Adrenal gland (tissue), 19 donors: ENCODE measurements at places on chromosomes 2 and 18. TPM values are rescaled to one million over a fixed set of nuclear protein-coding genes. Genes with fewer than 3 reads are reported as not detected.
A peak's percentile ranks its signal among the peaks of the same experiment; 100 is the strongest.

- H3K27ac ChIP-seq, result no peak overlapping the region
- DNase-seq, result no peak
- H3K4me1 ChIP-seq, result no peaks in the 10 kb centered on the region
- H3K36me3 ChIP-seq, result no peaks in the 10 kb centered on the region
- no peaks in the 10 kb centered on the region for H3K27me3 ChIP-seq
- no peak overlapping the region for H3K4me3 ChIP-seq
Observed at GRCh38 chr18:75638223-75638775, 210.8 kb upstream of the SMIM21 start.

DNA sequence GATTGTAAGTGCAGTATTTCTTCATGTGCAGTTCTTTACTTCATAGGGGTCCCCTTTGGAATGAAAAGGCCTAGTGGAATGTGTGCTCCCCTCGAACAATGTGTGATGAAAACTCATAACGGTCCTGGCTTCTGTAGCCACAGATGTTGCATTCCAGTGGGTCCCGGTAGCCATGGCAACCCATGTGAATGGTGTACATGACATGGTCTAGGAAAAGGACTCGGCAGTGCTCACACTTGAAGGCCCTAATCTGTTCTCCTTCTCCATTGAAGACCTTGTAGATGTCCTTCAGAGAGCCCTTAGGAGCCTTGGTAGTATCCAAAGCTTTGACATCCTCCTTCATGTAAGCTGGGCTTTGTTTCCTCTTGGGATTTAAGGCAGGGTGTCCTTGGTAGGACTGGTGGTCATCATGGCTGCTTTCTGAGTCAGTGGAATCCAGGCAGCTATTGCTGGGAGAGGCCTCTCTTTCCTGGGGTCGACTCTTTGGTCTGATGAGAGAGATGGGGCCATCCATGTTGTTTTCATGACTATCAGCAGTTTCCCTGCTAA, 144.0 kb downstream of the IKZF2 start:
- no peaks in the 10 kb centered on the region for H3K27me3 ChIP-seq
- no peaks in the 10 kb centered on the region for H3K4me1 ChIP-seq
- H3K4me3 ChIP-seq, result no peak overlapping the region
- DNase-seq, result no peak

- peaks cover 80% of the 10 kb centered on the region for H3K36me3 ChIP-seq
- no peaks in the 10 kb centered on the region for H3K4me1 ChIP-seq
- DNase-seq, result no peak
- H3K4me3 ChIP-seq, result no peak overlapping the region
- H3K27me3 ChIP-seq, result no peaks in the 10 kb centered on the region
- H3K27ac ChIP-seq, result no peak overlapping the region
Observed at GRCh38 chr18:45940724-45941123, 26.4 kb downstream of the EPG5 start.

- no peaks in the 10 kb centered on the region for H3K36me3 ChIP-seq
- no peaks in the 10 kb centered on the region for H3K27me3 ChIP-seq
- DNase-seq, result no peak
- H3K27ac ChIP-seq, result no peak overlapping the region
- no peak overlapping the region for H3K4me3 ChIP-seq
- no peaks in the 10 kb centered on the region for H3K4me1 ChIP-seq
Observed at GRCh38 chr2:30481323-30481800, 34.3 kb downstream of the LCLAT1 start.

SERPINB11 gene
- total RNA-seq, result not detected

GRCh38 chr2:218501665-218502064, 66.5 kb downstream of the USP37 start:
- H3K27ac ChIP-seq, result peak overlapping the region; percentile 43
- peaks cover 3% of the 10 kb centered on the region for H3K4me1 ChIP-seq
- no peaks in the 10 kb centered on the region for H3K27me3 ChIP-seq
- no peak overlapping the region for H3K4me3 ChIP-seq
- no peak for DNase-seq

GLI2 gene
- 2.1 TPM for total RNA-seq

DNA sequence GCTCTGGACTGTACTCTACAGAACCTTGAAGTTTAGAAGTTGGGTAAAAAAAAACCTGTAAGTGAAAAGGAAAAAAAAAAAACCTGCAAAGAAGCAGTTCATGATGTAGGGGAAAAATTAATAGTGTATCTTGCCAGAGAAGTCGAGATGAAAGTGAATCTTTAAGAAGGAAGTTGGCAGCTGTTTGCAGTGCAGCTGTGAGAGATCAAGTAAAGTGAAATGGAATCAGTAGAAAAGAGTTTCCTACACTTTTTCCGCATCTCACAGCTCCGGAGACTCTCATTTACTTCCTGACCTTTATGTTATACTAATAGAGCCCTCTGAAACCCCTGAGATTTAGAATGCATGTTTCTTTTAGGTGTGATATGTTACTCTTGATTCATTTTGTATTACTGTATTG, 19.2 kb downstream of the RNMT start:
- H3K4me1 ChIP-seq, result no peaks in the 10 kb centered on the region
- H3K36me3 ChIP-seq, result no peaks in the 10 kb centered on the region
- no peaks in the 10 kb centered on the region for H3K27me3 ChIP-seq
- H3K27ac ChIP-seq, result no peak overlapping the region
- no peak for DNase-seq
